ENCODE measurements at places on chromosomes 2 and 18.

DNA sequence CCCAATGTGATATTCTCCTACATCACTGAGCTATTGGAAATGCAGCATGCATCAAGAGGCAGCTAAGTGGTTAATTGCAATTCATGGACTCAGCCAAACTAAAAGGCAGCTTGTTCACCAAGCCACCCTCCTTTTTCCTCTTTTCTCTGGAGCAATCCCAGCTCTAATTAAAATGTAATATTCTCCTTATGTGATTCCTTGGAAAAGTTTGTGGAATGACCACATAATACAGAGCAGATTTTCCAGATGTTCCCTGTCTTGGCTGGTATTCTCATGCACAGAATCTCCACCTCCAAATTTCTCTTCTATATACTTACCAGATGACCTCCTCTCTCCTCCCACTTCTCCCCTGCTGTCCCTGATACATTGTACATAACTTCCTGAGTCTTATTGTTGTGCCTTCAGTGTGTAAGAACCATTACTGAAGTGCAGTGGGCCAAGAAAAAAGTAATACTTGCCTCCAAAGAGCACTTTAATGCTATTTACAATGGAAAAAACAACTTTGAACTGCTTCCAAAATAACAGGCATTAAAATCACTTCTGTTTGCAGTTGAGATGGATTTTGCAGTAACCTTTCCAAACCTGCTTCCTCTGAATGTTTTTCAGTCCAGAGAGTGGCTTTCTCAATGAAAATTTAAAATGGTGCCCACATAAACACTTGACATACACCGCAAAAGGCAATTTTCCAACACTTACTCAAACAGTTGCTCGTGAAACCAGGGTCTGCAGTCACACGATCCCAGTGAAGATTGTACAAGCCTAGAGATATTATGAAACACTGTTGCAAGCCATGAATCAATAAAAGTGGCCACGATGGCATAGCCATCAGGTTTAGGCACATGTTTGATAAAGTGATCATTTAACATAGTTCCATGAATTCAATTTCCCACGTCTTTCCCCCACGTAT is 258.0 kb downstream of the MTX2 start:
- no peak for DNase-seq

GRCh38 chr2:8684540-8684877 is 2.7 kb downstream of the ID2 start:
- DNase-seq = no peak

DNA sequence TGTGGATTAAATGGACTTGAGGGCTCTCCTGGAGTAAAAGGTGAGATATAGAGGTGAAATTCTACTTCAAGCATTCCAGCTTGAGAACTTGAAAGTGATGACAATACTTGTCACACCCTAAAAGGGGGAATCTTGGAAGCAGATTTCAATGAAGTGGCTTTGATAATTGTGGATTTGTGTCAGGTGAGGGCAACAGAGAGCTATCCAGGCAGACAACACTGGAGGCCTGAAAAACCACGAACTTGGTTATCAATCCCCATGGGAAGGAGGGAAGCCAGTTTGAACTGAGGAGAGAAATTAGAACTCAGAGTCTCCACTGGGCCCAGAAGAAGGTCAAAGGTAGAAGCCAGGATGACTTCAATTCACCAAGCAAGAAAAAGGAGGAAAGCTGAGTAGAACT is 263.9 kb downstream of the FIGN start:
- no peak for DNase-seq

GRCh38 chr18:65768120-65768778 is 17.4 kb downstream of the CDH7 start:
- no peak for DNase-seq

DNA sequence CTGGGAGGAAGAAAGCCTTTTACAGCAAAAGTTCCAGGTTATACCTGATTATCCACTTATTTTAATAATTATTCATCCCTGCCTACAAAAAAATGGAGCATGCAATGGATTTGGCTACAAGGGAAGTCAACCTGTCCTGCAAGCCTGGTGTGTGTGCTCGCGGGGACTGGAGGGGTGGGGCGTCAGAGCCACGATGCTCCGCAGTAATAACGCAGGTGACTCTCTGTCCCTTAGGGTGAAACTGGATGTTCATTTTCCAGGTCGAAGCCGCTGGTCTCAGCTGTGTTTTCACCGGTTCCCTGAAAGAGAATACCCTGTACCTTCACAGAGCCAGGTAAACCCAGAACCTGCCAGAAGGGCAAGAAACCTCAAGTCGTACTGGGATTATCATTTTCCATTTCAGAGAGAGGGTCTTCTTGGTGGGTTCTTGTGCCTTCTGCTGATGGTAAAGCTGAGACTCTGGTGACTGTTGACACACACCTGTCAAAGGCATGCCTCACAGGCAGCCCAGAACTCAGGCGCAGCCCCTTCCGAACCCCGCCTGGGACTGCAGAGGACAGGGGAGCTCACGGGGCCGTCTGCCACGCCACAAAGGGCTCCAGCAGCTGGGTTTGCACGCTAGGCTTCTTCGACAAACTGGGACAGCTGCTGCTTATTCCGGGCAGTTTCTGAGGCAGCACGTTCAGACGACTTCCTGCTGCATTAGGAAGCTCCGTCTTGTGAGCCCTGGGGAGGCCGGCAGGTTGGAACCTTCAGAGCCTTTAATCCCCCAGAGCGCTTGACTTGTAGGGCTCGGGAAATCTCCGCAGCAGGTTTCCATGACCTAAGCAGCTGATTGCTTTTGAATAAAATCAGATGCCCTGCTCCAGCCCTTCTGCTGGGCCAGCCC is 58.6 kb downstream of the KCNG2 start:
- DNase-seq = peak; percentile 44

DNA sequence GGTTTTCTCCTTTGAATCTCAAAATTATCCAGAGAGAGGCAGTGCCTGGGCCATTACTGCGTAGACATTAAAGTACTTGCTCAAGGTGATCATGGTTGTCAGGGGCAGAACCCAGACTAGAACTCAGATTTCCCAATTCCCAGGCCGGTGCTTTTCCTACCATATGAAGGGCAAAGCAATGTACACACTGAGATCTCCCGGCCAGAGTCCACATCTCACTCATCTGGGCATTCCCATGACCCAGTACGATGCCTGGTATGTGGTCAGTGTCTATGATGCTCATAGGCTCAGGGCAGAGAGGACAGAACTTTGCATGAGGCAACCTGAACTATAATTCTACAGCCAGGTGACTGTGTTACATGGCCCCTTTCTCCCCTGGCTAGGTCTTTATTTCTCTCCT is 531.4 kb downstream of the TDRD15 start:
- no peak for DNase-seq

DNA sequence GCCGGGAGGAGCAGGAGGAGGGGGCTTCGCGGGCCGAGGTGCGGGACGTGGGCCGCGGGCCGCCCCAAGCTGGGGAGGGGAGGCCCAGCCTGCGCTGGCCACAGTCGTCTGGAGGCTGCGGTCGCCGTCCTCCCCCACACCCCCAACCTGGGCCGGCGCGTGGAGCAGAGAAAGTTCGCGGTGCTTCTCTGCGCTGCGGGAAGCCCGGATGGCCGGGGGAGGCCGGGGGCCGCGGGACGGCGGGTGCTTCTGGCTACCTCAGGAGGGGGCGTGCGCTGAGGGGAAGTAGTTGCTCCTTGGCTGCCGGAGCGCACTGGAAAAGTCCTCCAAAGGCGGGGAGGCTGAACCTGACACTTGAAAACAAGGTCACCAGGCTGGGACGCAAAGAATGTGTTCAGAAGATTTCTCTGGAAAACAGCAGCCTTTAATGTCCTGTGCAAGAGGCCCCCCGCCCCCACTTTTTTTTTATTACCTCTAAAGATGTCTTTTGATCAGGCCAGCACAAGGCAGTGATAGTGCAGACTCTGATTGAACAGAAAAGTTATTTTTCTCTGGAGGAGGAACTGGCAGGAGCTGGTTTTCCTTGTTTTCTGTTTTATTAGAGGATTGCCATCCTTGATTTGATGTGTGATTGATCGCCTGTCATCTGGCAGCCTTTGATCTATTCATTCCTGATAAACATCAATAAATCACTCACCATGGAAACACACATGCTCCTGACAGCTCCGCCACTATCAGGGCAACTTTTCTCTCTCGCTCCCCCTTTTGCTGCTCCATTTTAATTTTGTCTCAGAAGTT is 1.6 kb downstream of the TSHZ1 start:
- DNase-seq = no peak

DNA sequence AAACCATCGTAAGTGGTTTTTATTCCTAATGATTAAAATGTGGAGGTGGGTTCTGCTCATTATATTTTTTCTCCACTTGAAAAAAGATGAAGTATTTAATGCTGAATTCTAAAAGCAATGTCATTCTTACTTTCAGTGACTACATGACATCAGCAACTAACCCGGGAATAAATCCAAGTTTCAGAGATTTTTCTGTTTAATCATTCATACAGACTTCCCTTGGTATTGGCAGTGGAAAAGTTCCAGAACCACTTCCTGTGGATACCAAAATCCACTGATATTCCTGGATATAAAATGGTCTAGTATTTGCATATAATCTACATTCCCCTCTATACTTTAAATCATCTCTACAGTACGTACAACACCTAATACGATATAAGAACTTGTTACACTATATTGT is 128.6 kb downstream of the ZNF532 start:
- DNase-seq = no peak

DNA sequence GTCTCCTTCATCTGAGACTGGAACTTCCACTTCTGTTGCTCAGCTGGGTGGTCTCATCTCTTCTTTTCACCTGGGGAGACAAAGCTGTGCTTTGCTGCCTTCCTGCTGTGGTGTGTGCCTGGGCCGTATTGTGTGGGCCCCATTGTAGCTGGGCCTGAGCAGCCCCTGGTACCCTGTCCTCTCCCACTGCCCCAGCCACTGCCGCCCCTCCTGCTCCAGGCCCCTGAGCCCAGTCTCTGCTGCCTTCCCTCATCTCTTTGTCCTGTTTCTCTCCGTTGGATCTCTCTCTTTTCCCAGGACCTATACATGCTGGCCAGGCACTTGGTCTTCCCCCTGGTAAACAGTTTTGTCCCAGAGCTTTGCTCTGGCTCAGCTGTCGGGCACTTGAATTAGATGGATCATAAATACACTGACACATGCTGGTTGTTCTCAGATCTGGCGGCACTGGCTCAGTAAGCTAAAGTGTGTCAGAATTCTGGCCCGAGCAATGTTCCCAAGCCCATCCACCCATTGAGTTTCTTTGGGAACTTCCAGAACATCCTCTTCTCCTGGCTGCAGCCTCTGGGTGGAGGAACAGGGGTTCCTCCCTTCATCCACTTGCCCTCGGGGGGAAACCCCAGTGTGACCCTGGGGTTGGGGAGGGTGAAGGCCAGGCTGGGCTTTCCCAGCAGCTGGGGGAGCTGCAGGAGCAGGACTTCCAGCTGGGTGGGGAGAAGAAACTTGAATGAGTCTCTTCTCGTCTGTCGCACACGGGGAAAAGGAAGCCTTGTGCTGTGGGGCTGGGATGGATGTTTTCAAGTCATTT is 99.0 kb downstream of the DGKD start:
- DNase-seq = no peak

GRCh38 chr18:70377857-70378701 is 89.2 kb downstream of the SOCS6 start:
- no peak for DNase-seq

GRCh38 chr18:58405107-58405898 is 223.6 kb downstream of the ALPK2 start:
- no peak for DNase-seq

- no peak for DNase-seq
Observed at GRCh38 chr2:202339071-202339870, 36.9 kb upstream of the BMPR2 start.

GRCh38 chr2:143942486-143942885 is 577.4 kb downstream of the ZEB2 start:
- no peak for DNase-seq

DNA sequence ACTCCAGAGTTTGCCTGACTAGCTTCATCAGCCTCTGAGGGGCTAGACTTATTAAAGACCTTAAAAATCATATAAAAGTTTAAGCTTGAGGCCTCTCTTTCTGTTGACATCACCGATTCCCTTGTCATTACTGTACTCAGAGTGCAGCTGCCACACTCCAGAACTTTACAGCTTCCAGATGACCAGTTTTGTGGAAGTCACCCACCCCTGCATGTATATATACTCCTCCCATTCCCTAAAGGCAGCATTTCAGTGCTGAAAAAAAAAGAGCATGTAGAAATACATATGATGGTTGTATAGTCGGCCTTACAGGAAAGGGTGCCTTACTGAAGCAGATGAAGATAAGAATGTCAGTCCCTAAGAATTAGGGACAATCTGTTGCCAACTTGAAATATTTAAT is 117.3 kb downstream of the FEZ2 start:
- no peak for DNase-seq

DNA sequence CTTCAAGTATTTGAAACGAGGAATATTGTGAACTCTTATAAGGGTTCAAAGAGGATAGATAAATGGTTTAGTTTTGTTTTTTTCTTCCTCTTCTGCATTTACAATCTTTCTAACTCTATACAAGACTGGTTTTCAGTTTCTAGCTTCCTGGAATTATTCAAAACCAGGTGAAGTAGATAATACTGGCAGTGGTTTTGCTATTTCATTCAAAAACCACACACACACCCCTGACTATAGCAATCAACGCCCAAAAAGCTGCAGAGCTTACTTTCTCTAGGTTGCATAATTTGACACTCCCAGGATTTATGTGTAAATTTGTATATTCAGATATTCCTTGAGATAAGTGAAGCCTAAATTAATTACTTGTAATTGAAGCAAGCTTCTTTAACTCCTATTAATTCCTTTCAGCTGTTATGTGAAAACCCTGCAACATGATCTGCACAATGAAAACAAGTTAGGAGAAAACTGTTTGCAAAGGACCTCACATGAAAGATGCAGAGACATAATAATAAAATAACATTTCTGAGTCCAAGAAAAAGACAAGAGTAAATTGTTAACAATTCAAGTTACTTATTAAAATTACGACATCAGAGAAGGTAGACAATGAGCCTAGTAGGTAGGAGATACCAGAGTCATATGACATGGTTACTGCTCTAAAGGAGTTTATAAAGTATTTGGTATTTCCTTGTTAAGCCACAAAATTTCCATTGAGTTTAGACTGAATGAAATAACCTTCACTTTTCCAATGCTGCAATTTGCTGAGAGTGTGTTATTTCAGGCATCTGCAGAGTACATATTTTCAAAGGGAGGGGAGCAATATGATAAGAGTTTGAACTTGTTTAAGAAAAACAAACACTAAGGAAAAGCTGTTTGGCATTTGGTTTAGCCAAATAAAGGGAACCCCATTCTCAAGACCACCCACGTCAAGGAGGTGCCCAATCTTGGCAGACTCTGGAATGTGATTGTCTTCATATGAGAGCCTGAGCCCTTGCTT is 1.6 kb upstream of the NFE2L2 start:
- DNase-seq = peak; percentile 22

- no peak for DNase-seq
Observed at GRCh38 chr18:35998967-35999366, 26.5 kb downstream of the RMP24 start.
